ENCODE measurements at places on chromosomes 12 and 14. TPM values are rescaled to one million over a fixed set of nuclear protein-coding genes. Genes with fewer than 3 reads are reported as not detected.

- no peak overlapping the region for H3K27ac ChIP-seq
- no peaks in the 10 kb centered on the region for H3K36me3 ChIP-seq
- H3K4me3 ChIP-seq, result no peak overlapping the region
- no peaks in the 10 kb centered on the region for H3K4me1 ChIP-seq
- DNase-seq, result no peak
These were observed 1.2 kb upstream of the CLEC7A start for GRCh38 chr12:10131111-10131690.

GRCh38 chr12:12327802-12328201 lies 22.2 kb downstream of the MANSC1 start:
- no peak overlapping the region for H3K4me3 ChIP-seq
- H3K36me3 ChIP-seq, result no peaks in the 10 kb centered on the region
- no peak overlapping the region for H3K27ac ChIP-seq
- DNase-seq, result peak; percentile 37
- H3K27me3 ChIP-seq, result no peaks in the 10 kb centered on the region

GPN3 gene
- total RNA-seq, result 59.4 TPM

- H3K4me3 ChIP-seq, result no peak overlapping the region
- no peak for DNase-seq
- H3K4me1 ChIP-seq, result no peaks in the 10 kb centered on the region
These were observed 74.2 kb upstream of the RASSF8 start for GRCh38 chr12:25884024-25884919.

DNAJC22 gene
- total RNA-seq, result not detected

GRCh38 chr14:71183876-71184689 lies 276.8 kb downstream of the PCNX1 start:
- no peak for DNase-seq
- no peaks in the 10 kb centered on the region for H3K4me1 ChIP-seq
- H3K27ac ChIP-seq, result no peak overlapping the region
- no peaks in the 10 kb centered on the region for H3K27me3 ChIP-seq

All from CD8-positive, alpha-beta memory T cell (primary cell).